ENCODE measurements at places on chromosomes 4 and X.

GRCh38 chr4:187059895-187060294 is 336.2 kb upstream of the FAT1 start:
- DNase-seq: no peak

DNA sequence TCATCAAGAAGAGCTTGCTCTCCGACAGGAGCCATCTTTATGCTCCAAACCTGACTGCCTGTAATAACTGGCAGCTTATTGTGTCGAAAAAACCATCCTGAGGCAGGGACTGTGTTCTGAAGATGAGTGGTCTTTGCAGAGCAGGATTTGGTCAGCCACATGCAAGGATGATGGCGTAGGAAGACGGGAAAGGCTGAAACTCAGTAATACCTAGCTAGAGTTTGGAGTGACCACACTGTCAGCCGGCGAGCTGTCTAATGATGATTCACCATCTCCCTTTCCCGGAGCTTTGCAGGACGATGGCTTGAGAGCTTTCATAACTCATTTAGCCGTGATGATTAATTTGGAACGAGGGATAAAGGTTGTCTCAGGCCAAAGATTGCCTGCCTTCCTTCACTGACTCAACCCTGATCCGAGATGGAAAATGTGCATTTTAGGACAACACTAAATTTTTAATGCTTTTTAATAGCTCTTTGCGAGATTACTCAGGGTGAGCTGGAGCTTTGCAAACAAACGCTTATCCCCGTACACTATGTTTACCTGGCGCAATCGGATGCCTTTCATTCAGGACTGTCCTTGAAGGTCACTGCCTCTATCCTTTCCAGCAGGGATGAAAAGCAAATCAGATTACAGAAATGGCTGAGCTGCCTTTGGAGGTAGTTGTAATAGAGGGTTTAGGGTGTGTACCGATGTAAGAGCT is 288.5 kb downstream of the ASMT start:
- no peak for DNase-seq

- no peak for DNase-seq
Measured at GRCh38 chr4:177108708-177109107, 201.0 kb upstream of the NEIL3 start.

GRCh38 chr4:146029147-146029546 is 90.5 kb upstream of the ZNF827 start:
- no peak for DNase-seq

GRCh38 chr4:174260099-174260498 is 23.4 kb downstream of the FBXO8 start:
- DNase-seq: no peak
